ENCODE measurements at places on chromosomes 2 and 18.

- DNase-seq = no peak
Observed at GRCh38 chr18:48671561-48671945, 132.7 kb downstream of the CTIF start.

DNA sequence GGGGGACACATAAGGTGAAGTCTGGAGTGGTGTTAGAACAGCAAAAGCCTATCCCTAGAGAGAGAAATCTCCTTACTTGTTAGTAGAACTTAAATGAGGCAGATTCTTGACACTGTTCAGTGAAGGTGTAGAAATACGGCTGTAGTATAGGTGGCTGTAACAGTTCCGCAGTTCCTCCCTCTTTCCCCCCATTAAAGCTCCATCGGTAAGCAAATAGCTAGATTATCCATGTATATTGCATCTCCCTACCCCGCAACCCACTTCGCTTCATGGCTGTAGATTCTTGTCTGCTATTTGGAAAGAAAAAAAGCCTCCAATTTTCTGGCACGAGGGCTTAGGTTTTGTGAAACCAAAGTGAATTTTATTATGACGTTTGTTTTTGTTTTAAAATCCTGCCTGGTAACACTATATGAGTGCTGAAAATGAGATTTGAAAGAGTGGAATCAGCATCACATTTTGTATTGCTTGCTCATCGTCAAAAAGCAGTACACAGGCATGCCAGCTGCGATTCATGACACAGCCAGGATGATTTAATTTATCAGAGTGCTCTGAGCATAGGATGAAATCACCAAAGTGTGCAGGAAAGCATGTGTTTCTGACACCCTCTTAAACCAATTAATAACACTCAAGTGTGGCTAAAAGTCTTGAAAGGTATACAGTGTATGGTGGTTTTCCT is 1.4 kb downstream of the FAM171B start:
- no peak for DNase-seq

DNA sequence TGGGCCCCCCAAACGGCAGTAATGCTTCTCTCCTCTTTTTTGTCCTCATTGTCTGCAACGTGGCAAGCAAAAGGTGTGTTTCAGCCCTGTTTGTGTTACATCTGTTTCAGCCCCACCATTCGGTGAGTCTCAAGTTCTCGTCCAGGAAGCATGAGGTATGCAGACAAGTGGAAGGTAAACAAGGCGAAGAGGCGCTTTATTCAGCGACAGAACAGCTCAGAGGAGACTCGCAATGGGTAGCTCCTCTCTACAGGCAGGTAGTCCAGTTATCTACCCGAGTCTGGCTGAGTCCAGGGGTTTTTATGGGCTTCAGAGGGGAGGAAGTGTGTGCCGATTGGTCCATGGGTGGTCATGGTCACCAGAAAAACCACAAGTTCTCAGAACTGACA is 733.4 kb upstream of the CDH7 start:
- DNase-seq = no peak

GRCh38 chr2:207255565-207256470 is 90.1 kb upstream of the KLF7 start:
- DNase-seq = no peak

- DNase-seq = no peak
Observed at GRCh38 chr2:170305711-170306110, 127.8 kb downstream of the MYO3B start.

DNA sequence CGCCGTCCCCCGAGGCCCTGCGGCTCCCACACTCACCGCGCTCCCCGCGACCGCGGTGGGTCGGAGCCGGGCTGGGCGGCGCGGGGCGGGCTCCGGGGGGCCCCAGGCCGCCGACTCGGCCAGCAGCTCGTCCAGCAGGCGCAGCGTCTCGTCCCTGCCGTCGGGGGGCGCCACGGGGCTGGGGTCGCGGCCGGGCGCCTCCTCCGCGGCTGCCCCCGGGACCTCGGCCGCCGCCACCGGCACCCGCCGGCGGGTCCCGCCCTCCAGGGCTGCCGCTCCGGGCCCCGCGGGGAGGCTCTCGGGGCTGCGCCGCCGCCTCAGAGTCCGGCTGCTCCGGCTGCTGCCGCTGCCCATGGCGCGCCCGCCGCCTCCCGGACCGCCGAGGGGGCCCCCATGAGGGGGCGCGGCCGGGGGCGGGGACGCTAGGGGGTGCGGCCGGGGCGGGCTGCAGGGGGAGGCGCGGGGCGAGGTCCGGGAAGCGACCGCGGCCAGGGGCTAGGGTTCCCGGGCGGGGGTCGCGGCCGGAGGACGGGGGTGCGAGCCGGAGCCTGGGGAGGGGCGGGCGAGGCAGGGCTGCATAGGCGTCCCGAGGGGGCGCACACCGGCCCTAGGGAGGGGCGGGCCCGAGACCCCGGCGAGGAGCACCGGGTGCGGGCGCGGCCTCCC is at the start of gene CYS1:
TSS of gene CYS1 (minus strand) at position 542 of the 666 bp plus-strand sequence. CDS start at position 354, 188 bp downstream.
- DNase-seq = no peak

- no peak for DNase-seq
Observed at GRCh38 chr2:241015439-241015838, 17.0 kb downstream of the SNED1 start.

DNA sequence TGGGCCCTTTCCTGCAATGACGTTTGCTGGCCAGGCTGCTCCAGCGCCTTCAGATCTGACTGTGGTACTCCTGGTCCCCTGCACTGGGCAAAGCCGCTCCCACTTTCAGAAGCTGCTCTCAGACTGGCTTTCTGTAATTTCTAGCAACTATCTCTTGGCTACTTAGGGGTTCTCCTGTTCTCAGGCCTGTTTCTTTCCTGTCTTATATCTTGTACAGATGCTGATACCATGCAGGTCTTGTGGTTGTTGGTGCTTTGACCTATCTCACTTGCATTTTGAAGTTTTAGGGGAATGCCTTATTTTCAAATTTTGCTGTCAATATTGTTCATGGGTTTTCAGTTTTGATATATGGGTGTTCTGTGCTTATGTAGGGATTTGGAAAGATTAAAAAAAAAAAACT is 145.8 kb downstream of the CLIP4 start:
- DNase-seq = no peak

GRCh38 chr2:221075203-221075602 is 496.9 kb downstream of the EPHA4 start:
- DNase-seq = no peak

DNA sequence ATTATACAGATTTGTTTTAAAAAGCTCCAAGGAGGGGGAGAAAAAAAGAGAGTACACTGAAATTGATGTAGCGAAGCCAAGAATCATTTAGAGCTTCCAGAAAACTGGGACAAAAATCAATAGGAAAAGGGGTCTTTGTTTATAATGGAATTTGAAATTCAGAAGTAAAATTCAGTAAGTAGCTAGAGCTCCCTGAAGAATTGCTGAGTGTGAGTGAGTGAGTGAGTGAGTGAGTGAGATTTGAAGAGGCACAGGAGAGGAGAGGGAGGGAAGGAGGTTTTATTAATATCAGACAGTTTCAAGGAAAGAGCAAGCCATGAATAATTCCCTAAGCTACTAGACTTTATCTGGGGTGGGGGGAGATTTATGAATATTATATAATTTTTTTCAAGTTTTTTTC is 60.7 kb upstream of the ARHGAP28 start:
- no peak for DNase-seq

DNA sequence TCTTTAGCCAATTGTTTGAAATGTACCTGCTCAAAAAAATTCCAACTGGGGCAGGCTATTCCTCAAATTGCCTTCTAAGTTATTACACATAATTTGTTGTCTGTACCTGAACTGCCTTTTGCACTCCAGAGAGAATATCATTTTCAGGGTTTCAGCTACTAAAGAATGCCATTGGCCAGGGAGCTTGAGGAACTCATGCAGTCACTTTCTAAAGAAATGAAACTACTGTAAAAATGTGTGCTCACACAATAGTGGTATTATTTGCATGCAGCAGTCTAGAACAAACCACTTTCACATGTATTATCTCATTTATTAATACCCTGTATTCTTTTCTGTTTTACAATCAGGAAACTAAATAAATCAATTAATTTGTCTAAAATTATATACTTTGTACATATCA is 152.2 kb downstream of the PID1 start:
- DNase-seq = no peak

DNA sequence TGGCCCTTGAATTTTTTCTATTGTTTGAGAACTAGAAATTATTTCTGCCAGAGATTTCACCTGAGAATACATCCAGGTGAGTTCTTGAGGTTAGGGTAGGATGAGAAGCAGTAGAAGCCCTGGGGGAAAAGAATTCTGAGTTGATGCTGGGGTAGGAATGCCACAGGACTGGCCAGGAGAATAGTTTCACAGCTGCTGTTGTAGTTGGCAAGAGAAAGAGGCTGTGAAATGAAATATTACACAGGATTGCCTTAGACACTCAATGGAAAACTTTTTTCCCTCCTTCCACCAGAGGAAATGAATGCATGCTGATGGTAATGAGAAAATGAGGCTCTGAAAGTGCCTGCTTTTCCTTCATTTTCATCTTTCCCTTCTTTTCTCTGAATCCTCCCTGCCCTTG is 54.6 kb downstream of the PRKCE start:
- no peak for DNase-seq

- DNase-seq = no peak
Observed at GRCh38 chr2:25246558-25247290, 78.3 kb upstream of the POMC start.

DNA sequence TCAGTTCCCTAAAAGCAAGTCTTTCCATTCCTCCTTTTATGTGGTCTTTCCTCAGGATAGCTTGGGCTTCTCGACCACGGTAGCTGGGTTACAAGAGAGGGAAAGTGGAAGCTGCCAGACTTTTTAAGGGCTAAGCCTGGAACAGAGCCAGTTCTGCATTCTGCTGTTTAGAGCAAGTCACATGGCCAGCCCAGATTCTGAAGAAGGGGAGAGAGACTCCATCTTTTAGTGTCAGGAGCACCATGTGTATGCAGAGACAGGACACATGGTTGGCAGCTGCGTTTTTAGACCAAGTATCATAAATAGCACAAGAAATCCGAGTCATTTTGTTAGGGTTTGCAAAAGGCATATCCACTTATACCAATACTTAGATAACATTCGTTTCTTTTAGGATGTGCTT is 4.7 kb downstream of the HMSD start:
- no peak for DNase-seq

- no peak for DNase-seq
Observed at GRCh38 chr18:63151539-63151938, 168.0 kb downstream of the BCL2 start.

DNA sequence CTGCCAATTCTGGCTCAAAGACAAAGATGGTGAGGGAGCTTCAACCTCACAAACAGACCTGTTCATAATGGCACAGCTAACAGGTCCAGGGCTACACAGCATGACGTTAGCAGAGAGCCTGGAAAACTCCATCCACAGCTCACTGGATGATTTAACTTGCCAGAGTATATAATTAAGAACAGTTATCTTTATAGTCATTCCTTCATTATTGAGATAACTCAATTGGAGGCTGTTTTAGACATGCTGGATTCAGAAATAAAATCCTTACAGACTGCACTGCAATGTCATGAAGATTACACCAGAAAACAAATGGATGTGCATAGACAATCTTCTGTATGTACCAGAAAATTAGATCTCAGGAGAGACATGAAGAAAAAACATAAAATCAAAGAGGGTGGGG is 55.1 kb upstream of the LYPD1 start:
- DNase-seq = no peak

GRCh38 chr2:160220545-160221009 is 20.5 kb upstream of the ITGB6 start:
- DNase-seq = no peak

DNA sequence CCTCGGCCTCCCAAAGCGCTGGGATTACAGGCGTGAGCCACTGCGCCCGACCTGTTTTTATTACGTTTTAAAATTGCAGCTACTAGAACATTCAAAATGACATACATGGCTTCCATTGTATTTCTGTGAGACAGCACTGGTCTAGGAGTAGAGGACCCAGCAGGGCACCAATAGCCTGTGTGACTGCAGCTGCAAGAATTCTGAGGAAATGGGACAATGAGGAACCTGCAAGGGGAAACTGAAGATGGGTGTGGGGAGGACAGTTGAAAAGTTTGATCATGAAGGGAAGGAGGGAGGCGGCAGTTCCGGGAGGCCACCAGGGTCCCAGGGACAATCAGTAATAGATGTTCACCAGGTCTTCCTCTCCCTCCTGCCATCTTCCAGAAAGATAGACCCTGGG is 13.9 kb upstream of the DNPEP start:
- DNase-seq = no peak

GRCh38 chr2:73072129-73072395 is 550 bp upstream of the SFXN5 start:
- no peak for DNase-seq

DNA sequence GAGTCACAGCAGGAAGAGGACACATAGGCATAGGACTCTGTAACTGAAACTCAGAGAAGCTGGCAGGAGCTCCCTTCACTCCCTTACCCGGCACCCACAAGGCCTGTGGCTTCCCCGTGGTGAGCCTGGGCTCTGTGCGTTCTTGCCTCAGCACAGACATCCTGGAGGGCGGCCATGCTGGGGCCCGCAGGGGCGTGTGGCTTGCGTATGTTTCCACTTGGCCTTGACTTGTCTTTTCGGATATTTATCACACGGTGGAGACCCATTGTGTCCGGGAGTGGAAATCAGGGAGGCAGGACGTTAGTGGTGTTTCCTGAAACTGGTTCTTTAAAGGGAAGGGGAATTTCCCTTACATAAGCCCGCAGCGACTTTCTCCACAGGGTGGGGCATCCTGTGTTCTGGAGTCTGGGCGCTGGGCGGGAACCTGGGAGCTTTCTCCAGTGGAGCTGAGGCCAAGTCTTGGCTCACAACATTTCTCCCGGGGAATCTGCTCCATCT is 49.9 kb upstream of the EML6 start:
- no peak for DNase-seq

DNA sequence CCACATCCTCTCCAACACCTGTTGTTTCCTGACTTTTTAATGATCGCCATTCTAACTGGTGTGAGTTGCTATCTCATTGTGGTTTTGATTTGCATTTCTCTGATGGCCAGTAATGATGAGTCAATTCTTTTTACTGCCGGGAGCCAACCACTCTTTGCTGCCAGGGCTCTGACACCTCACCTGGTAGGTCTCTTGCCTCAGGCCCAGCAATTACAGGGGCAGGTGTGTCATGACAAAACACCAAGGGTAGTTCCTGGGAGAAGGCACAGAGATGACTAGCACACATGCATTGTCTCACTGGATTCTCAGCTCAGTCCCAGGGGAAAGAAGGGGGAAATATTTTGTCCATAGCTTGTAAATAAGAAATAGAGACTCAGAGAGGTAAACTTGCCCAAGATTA is 122.3 kb downstream of the CHST9 start:
- no peak for DNase-seq

- DNase-seq = no peak
Observed at GRCh38 chr2:70904371-70905216, 31.1 kb upstream of the ATP6V1B1 start.

- DNase-seq = no peak
Observed at GRCh38 chr18:23182606-23183005, 47.3 kb downstream of the CABLES1 start.

DNA sequence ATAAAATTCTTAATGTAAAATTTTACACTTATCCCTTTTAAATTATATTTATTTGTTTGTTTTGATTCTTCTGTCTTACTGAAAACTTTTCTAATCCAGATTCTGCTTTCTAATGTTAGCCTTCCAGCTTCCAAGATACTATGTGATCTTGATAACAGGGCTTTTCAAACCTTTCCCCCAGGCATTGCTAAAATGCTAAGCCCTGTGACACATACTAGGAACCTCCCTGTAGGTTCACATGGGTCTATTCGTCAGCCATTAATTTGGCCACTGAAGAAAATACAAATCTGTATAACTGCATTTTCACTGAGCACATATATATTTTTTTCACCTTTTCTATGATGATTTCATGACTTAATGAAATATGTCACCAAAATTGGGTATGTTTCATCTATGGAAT is 92.8 kb upstream of the MAP4K3 start:
- DNase-seq = no peak

- DNase-seq = no peak
Observed at GRCh38 chr2:112784199-112785189, at the start of gene IL1A. TSS of gene IL1A (minus strand) at chr2:112784493. CDS start at chr2:112783770, 723 bp downstream.
